ENCODE measurements at places on chromosomes 1 and 21.

GRCh38 chr1:94039871-94040569 lies 80.9 kb downstream of the ABCA4 start:
- DNase-seq, result no peak

DNA sequence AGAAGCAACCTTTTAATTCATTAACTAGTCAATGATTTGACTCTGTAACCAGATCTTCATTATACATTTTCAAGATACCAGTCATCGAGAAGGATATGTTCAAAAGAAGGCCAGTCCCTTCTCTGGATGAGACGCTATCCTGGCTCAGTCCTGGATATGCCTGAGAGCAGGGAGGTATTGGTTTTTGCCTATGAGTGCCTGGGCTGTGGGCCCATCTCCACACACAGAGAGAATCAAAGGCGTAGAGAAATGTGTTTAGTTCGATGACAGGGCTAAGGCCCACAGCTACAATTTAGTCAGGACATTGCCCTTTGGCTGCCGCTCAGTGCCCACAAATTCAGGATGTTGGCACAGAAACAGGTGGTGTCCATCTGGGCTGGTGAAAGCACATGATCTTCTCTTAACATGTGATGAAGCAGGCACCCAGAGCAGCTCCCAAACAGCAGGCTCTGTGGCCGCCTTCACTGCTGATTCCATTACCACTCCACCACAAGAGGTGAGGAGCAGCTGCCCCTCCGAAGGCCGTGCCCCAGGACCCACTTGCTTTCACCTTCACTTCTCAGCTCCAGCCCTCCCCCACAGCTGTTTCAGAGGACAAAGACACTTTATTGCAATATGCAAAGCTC lies 24.7 kb downstream of the ACKR1 start:
- no peak for DNase-seq

DNA sequence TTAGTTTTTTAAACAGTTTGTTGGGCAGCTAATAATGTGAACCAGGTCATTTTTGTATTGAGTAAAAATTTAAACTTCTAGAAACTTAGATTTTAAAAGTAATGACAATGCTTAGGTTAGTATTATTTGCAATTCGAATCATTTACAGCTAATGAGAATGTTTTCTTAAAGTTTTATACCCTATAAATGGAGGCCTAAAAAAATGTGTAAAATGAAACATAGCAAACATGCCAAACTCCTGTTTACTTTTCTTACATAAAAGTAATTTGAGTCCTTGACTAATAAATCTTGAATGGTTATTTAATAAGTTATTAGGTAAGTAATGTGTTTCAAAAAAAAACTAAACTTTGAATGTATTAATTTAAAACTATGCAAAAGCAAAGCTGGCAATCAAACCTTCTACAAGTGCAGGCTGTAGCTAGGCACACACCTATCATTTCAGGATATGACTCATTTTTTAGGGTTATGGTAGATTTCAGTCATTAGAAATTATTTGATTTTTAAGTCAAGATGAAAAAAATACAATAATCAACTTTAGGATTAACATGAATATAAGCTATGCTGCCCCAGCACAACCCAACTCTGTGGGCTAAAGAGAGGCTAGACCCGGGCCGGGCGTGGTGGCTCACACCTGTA lies 41.5 kb downstream of the CLSTN1 start:
- DNase-seq, result no peak

GRCh38 chr1:11429226-11429625 lies 49.7 kb upstream of the DISP3 start:
- DNase-seq, result no peak

DNA sequence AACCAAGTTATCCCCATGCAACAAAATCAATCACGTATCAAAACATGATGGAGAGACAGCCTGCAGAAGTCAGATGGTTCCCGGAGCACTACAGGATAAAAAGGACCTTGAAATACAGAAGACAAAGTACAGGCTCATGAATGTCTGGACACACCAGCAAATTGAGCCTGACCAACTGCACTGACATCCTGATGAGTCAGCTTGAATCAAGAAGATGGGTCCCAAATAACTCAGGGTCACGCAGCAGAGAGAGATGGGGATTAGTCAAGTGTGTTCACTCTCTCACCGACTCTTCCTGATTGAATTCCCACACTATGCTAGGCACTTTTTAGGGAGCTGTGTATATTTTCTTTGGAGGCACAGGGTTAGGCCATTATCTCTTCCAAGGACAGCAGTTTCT lies 71.1 kb upstream of the DIRAS3 start:
- DNase-seq, result no peak

- no peak for DNase-seq
These were observed at the start of gene LRRC38 for GRCh38 chr1:13513895-13514546. LRRC38 (minus strand) TSS chr1:13514003; CDS start chr1:13513593, 410 bp downstream.

GRCh38 chr1:83583351-83584014 lies 415.4 kb downstream of the TTLL7 start:
- no peak for DNase-seq

DNA sequence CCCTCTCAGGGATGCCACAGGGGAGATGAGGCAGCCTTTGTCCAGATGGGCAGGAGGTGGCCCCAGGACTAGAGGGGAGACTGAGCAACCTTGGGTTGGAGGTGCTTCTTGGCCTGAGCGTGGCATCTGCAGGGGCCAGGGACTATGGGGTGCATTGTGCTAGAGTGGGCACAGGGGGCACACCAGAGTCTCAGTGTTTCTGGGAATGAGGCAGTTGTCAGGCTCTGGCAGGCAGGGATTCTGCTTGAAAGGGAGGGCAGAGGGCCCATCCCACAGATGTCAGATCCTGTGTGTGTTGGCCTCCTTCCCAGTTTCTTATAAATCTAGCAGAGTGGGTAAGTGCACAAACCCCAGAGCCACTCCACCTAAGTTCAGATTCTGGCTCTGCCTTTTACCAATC lies 13.7 kb downstream of the LGR6 start:
- no peak for DNase-seq

DNA sequence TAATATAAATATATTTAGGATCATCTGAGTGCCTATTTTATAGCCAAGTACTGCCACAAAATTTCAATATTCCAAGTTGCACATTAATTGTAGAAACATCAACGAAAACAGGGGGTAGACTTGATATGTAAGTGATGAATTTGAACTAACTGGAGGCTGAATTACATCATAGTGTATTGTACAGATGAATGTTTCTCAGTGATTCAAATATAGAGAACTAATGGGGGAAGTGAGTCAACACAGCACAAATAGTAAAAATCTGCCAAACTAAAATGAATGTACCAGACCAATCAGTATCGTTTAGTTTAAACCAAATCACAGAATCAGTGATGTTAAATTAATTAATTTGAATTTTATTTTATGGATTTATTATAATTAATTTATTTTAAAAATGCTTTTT lies 42.8 kb downstream of the RTCA start:
- no peak for DNase-seq

- no peak for DNase-seq
These were observed 23.6 kb downstream of the TLCD4 start for GRCh38 chr1:95140791-95141190.

DNA sequence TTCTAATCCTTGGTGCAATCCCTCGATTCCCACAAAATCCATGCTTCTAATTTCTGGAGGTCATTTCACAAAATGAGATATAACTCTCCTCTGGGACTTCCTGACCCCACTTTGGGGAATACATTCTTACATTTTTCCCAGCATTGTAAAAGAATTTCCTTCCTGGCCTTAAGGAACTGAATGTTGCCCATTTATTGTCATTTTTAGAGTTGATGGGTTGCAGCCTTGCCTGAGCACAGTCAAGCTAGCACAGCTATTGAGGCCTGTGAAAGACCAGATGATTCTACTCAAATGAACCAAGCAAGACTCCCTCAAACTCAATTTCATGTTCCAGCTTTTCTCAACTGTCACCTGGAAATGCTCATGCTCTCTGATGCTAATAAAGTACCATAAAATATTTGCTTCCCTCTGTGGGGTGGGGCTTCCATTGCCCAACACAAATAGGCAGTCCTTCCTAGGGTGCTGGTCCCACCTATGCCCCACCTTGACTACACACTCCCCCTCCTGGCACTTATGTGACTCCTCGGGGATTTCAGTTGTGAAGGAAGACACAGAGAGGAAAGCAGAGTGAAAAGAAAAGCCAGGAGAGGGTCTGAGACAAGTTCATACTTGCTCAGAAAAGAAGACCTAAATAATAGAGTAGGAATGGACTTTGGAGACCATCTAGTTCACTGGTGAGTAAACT lies 24.0 kb upstream of the CDC7 start:
- DNase-seq, result no peak

DNA sequence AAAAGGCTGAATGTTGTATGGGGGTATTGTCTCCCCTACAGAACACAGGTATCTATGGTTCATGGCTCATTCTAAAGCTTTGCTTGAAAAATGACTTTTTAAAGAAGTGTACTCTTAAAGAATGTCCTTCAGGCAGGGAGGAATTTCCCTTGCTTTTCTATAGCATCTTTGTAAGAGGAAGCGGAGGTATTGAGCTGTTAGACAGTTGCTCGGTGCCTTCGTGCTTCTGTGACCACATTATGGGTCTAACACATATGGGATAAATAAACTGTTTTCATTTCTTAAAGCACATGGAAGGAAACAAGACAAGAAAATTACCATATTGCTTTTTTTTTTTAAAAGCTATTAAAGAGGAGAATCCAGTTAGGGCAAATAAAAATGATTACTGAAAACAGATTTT lies 182.9 kb downstream of the NTNG1 start:
- no peak for DNase-seq

DNA sequence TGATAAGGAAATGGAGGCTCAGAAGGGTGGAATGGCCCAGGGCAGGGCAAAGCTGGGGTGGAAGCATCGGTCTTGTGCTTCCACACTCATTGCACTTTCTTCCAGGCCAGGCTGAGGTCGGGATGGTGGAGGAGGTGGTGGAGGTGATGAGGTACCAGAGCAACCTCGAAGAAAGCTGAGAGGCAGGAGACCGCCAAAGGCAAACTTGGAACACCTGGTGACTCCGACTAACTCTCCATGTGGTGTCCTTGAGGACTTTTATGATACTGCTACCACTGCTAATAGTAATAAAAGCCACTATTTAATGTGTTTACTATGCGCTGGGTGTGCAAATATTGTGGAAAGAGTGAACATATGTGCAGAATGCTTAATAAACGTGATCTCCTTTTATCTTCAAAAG lies 16.9 kb upstream of the BTG2 start:
- DNase-seq, result no peak

- no peak for DNase-seq
These were observed 89.7 kb upstream of the ADAR start for GRCh38 chr1:154697710-154698109.

DNA sequence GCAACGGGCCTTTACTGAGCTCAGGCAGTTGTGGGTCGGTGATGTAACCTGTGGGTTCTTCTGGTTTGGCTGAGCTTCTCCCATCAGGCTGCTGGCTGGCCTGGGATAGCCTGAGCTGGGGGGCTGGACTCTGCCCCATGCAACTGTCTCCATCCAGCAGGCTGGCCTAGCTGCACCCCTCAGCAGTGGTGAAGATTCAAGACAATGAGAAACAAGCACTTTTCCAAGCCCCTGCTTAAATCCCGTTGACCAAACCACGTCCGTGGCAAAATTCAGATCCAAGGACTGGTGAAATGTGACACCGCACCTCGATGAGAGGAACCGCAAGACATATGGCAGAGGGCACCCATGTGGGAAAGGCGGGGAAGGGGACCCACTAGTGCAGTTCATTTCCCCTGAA lies 25.6 kb downstream of the PRSS38 start:
- no peak for DNase-seq

GRCh38 chr1:19212167-19212566 lies 2.1 kb upstream of the UBR4 start:
- DNase-seq, result no peak

- DNase-seq, result no peak
These were observed 95.0 kb upstream of the NR5A2 start for GRCh38 chr1:199932462-199932861.

GRCh38 chr1:7515175-7515574 lies 255.9 kb upstream of the VAMP3 start:
- no peak for DNase-seq

- no peak for DNase-seq
These were observed 2.4 kb downstream of the CCN1 start for GRCh38 chr1:85582687-85583591.

DNA sequence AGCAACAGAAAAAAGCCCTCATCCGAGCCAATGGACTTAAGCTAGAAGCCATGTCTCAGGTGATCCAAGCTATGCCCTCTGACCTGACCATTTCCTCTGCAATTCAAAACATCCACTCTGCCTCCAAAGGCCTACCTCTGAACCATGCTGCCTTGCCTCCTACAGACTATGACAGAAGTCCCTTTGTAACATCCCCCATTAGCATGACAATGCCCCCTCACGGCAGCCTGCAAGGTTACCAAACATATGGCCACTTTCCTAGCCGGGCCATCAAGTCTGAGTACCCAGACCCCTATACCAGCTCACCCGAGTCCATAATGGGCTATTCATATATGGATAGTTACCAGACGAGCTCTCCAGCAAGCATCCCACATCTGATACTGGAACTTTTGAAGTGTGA lies 20.7 kb downstream of the NR5A2 start:
- DNase-seq, result no peak

- no peak for DNase-seq
These were observed 13.3 kb upstream of the FMOD start for GRCh38 chr1:203364094-203364801.

GRCh38 chr1:25355841-25356395 lies 17.8 kb downstream of the TMEM50A start:
- DNase-seq, result no peak

DNA sequence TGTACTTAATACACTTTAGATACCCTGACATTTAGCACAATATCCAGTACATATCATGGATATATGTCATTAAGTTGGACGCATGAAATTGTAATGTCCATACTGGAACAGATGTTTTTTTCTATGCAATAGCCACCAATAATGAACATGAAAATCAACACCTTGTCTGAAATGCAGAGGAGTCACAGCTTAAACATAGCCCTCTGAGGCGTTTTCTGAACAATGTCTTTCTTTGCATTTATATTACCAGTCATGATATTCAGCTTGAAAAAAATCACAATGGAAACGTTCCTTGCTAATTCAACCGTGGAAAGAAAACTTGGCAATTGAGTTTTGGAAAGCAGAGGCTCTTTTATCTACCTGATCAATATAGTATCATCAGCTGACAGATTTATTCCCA lies 86.7 kb upstream of the COL11A1 start:
- DNase-seq, result no peak

Measured in hippocampal formation (tissue), 2 donors.